ENCODE measurements at places on chromosomes 2 and 18. TPM values are rescaled to one million over a fixed set of nuclear protein-coding genes. Genes with fewer than 3 reads are reported as not detected.
A peak's percentile ranks its signal among the peaks of the same experiment; 100 is the strongest.

DNA sequence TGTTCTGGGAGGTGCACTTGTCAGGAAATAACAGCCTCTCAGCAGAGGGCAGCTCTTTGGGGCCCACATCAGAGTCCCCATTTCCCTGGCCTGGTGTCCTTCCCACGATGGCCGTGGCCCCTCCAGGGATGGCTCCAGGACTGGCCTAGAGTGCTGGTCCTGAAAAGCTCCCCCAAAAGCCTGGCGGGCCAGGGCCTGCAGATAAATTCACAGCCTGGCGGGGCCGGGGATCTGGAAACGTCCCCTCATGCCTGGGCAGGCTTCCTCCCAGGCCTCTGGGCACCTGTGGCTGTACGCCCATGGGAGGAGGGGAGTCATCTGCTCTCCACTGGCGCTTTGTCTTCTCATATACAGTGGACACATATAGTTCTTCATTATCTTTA lies 52.6 kb upstream of the HS6ST1 start:
- no peak for DNase-seq

GRCh38 chr2:50649626-50650402 lies 382.1 kb downstream of the NRXN1 start:
- peak; percentile 34 for DNase-seq

DNA sequence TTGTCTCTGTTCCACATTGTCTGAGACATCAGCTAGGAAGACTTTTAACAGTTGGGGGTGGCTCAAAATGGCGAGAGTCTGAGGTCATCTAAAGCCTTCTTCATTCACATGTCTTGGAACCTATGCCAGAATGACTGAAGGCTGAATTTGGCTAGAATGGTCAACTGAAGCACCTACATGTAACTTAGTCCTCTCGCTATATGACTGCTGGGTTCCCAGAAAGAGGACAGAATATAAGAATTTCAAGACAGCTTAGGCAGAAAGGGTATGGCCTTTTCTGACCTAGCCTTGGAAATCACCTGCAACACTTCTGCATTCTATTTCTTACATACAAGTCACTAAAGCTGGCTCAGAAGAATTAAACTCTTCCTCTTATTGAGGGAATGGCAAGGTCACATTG lies 75.6 kb upstream of the OTX1 start:
- no peak for DNase-seq

DNA sequence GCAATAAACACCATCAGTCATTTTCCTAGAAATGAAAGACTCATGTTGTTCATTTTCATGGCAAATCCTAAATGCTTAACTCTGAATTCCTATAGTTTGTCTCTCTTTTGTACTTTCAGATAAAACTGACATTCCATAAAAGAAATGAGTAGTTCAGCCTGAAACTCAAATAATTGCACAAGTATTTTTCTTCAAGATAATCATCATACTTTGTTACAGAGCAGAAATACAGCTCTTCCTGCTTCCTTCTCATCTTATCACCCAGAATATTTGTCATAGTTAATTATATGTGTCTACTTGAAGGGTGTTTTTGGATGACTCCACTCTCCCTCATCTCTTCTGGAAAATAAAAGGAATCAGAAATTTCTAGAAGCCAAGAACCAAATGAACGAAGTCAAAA lies 141.1 kb downstream of the HNMT start:
- DNase-seq: no peak

DNA sequence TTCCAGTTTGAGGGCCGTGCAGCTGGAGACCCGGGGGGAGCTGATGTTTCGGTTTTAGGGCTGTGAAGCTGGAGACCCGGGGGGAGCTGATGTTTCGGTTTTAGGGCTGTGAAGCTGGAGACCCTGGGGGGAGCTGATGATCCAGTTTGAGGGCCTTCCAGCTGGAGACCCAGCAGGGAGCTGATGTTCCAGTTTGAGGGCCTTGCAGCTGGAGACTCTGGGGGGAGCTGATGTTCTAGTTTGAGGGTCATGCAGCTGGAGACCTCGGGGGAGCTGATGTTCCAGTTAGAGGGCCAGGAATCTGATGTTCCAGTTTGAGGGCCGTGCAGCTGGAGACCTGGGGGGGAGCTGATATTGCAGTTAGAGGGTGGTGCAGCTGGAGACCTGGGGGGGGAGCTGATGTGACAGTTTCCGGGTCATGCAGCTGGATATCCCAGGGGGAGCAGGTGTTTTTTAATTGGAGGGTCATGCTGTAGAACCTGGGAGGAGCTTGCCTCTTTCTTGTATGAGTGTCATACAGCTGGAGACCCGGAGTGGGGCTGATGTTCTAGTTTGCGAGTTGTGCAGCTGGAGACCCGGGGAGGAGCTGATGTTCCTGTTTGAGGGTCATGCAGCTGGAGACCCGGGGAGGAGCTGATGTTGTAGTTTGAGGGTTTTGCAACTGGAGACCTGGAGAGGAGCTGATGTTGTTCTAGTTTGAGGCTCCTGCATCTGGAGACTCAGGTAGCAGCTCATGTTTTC lies 153.2 kb downstream of the RTP5 start:
- peak; percentile 3 for DNase-seq

- DNase-seq: no peak
Measured at GRCh38 chr2:177733322-177733855, 339.2 kb downstream of the PDE11A start.

DNA sequence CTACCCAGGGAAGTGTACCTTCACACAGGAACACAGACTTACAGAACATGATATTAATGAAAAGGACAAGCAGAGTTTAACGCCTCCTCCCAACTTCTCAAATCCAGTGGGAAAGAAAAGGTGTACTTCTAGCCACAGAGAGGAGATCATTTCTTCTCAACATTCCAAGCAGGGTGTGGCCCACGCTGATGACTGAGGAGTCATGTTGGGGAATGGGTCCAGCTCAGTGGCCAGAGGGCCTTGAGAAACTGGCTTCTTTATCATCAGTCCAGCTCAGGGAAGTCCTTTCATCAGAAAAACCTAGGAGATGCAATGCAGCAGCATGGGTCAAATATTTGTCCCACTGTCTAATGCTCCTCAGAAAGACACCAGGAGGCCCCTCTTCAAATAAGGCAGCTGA lies 63.0 kb downstream of the RBM43 start:
- DNase-seq: no peak

- DNase-seq: peak; percentile 77
Measured at GRCh38 chr2:46073540-46074046, 223.6 kb upstream of the EPAS1 start.

GRCh38 chr2:15663802-15664201 lies 72.1 kb downstream of the DDX1 start:
- no peak for DNase-seq

- no peak for DNase-seq
Measured at GRCh38 chr2:88159481-88159880, 10.7 kb upstream of the THNSL2 start.

DNA sequence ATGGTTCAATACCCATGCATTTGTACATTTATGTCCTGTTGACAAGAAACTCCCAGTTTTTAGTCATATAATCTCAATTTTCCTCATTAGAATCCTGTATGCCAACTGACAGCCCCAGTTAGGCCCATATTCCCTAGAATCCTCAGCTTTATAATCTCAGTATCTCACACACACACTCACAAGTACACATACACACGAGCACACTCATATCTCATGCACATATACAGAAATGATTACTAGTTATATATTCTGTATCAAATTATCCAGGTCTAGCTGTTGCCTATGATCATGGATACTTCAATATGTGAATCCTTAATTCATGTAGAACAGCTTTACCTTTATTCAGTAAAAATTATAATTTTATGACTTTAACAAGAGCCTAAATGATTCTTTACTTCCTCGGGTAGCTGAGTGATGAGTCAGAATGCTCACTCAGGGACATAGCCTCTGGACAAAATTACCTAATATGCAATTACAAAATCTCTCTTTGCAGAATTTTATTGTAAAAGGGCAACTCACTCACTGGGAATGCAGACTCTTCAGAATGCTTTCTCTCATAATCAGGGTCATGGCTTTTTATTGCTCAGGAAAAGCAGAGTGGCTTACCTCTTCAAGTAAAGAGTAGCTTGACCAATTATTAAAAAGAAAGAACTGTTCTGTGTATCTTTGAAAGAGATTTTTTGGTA lies 193.6 kb upstream of the PIK3C3 start:
- peak; percentile 91 for DNase-seq

GRCh38 chr2:43180897-43181296 lies 45.5 kb downstream of the ZFP36L2 start:
- peak; percentile 80 for DNase-seq

- no peak for DNase-seq
Measured at GRCh38 chr18:76844742-76845477, 22.6 kb downstream of the ZNF236 start.

GRCh38 chr18:34380326-34380725 lies 155.6 kb upstream of the NOL4 start:
- no peak for DNase-seq

- peak; percentile 70 for DNase-seq
Measured at GRCh38 chr2:233037078-233037477, 4.6 kb downstream of the NEU2 start.

DNA sequence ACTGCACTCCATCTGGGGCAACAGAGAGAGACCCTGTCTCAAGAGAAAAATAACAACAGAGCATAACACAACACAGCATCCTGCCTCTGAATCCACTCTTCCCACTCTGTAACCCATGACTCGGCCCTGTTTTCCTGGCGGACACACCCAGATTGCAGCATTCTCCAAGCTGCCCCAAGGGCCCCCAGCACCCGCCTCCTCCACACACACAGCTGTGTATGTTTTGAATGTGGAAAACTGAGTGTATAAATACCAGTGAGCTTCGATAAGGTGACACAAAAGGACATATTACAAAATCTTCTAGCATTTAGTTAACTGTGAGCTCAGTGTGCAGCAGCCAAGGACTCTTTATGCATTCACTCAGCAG lies 13.0 kb downstream of the IMPA2 start:
- peak; percentile 71 for DNase-seq

- no peak for DNase-seq
Measured at GRCh38 chr18:58838165-58838860, 26.4 kb upstream of the ZNF532 start.

- DNase-seq: no peak
Measured at GRCh38 chr2:190997526-190998113, 16.4 kb downstream of the STAT1 start.

- no peak for DNase-seq
Measured at GRCh38 chr18:26812462-26812861, 53.0 kb downstream of the AQP4 start.

GRCh38 chr18:79868811-79869541 lies 71.2 kb downstream of the KCNG2 start:
- DNase-seq: no peak

GRCh38 chr18:48098007-48098406 lies 167.5 kb upstream of the SMAD2 start:
- DNase-seq: peak; percentile 29

DNA sequence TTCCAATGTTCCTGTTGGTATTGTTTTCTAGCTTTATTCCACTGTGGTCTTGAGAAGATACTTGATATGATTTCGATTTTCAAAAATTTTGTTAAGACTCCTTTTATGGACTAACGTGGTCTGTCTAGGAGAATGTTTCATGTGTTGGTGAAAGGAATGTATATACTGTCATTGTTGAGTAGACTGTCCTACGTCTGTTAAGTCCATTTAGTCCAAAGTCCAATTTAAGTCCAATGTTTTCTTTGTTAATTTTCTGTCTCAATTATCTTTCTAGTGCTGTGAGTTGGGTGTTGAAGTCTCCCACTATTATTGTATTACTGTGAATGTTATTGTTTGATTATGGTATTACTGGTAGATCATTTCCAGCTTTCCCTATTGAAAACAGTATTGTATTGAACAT lies 55.8 kb upstream of the TTC27 start:
- no peak for DNase-seq

- no peak for DNase-seq
Measured at GRCh38 chr2:7618031-7618430, 700.8 kb downstream of the RNF144A start.

DNA sequence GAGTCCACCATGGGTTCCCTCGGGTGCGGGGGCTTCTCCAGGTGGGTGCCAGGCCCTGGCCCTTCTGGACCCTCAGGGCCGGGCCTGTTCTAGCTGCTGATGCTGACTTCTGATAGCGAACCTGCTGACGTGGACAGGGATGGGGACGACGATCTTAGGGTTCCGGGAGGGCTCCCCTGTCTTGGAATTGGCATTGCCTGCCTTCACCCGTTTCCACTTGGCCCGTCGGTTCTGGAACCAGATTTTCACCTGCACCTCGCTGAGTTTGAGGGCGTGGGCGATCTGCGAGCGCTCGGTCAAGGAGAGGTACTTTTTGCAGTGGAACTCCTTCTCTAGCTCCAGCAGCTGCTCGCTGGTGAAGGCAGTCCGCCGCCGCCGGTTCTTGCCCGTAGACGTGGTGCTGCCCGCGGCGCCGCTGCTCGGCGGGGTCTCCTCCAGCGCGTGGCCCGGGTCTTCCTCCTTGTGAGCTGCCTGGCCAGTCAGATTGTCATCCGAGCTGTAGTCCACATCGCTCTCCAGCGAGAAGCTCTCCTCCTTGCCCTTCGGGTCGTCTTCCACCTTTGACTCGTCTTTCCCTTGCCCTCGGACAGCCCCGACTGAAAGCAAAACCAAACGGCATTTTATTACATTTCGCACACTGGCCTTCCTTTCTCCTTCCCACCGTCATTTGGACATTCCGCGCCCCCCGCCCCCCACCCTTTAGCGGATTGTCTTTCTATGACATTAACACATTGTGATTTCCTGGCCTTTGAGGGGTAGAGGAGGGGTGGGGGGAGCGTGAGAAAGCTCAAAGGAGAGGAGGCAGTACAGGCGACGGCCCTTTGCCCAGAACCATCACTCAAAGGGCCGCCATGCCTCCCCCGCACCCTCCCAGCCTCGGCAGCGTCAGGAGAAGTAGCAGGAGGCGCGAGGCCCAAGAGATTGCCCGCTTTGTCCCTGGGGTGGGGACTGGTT lies 2.1 kb downstream of the GBX2 start:
- no peak for DNase-seq

- no peak for DNase-seq
Measured at GRCh38 chr2:138321458-138321857, 180.1 kb upstream of the SPOPL start.

- peak; percentile 74 for DNase-seq
Measured at GRCh38 chr2:241268716-241269445, 46.6 kb downstream of the HDLBP start.

The POTEJ gene
- total RNA-seq: not detected

The LAMA1 gene
- 9.6 TPM for total RNA-seq

The TWSG1 gene
- total RNA-seq: 31.7 TPM

The ST8SIA3 gene
- total RNA-seq: not detected

The CXCR4 gene
- total RNA-seq: 0.54 TPM

The FEV gene
- not detected for total RNA-seq

The MBD2 gene
- 194 TPM for total RNA-seq

Data from MCF 10A (cell line).